ENCODE measurements at places on chromosomes 6 and 20.

DNA sequence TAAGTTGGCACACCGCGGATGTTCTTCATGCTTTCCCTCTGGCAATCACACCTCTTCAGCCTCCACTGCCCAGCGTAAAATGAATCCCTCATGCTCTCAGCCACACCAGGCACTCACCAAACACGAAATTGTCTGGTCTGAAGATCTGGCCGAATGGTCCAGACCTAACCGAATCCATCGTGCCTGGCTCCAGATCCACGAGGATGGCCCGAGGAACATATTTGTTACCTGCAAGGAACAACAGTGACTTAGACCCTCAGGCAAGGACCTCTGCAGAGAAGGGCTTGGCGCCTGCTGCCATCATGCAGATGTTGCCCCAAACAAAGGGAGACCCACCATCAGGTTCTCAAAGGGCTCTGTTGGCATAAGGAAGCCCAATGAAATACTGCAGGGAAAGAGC, 1.4 kb downstream of the TUBB2B start:
- DNase-seq: no peak

DNA sequence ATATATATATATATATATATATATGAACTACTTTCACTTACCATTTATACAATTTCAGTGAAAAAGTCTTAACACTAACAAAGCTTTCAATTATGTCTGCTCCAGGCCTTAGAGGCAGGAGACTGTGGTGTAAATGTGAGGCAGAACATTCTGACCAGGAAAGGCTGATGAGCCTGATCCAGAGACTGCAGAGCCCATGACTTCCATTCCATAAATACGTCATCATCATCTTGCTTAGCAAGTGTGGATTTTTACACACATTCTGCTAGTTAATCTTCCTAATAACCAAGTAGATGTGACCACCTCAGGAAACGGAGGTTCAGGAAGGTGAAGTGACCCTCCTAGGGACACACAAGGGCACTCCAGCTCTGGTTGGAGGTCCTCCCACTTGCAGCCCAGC, 14.9 kb downstream of the TRERF1 start:
- no peak for DNase-seq

- peak; percentile 15 for DNase-seq
Measured at GRCh38 chr6:111210194-111210728, 123.0 kb downstream of the SLC16A10 start.

DNA sequence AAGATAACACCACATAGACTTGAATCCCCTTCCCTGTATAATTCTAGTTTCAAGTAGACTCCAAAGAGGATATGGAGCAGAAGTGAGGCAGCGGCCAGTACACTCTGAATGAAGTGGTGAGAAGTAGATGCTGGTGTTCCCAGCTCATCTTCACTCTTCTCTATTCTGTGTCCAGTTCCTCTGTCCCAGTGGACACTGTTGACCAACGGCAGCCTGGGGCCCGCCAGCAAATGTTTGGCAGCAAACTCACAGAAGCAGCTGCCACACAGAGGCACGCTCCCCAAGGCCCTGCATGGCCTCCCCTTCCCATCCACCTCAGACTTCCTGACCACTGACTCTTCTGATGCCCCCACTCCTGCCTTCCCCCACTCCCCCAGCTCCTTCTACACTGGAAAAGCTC, 358.9 kb upstream of the ID4 start:
- DNase-seq: no peak

GRCh38 chr6:52976591-52977035, 18.5 kb downstream of the GSTA4 start:
- no peak for DNase-seq

- DNase-seq: peak; percentile 11
Measured at GRCh38 chr6:16472349-16473069, 234.1 kb downstream of the GMPR start.

DNA sequence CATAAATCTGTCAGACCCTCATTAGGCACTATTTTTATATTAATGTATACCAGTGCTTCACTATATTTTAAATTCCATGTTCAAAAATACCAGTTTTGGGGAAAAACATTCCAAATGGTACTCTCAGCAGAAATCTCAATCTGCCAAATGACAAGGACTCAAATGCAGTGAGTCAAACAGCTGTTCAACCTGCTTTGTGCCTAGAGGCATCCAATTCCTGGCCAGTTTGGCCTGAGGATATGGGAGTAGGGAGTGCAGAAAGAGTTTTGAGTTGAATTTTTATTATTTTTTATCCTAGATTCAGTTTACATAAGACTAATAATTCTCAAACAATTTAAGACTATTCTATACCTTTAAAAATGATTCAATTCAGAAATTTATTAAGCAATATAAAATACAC, 216.8 kb downstream of the LAMA2 start:
- DNase-seq: no peak

Measured in GM04503 (cell line).